ENCODE measurements at places on chromosomes 3 and 15. TPM values are rescaled to one million over a fixed set of nuclear protein-coding genes. Genes with fewer than 3 reads are reported as not detected.

Gene SPSB4
- 1.1 TPM for total RNA-seq

Gene CDHR4
- not detected for total RNA-seq

GRCh38 chr15:30062881-30063280 lies 19.9 kb upstream of the GOLGA8J start:
- DNase-seq: no peak

DNA sequence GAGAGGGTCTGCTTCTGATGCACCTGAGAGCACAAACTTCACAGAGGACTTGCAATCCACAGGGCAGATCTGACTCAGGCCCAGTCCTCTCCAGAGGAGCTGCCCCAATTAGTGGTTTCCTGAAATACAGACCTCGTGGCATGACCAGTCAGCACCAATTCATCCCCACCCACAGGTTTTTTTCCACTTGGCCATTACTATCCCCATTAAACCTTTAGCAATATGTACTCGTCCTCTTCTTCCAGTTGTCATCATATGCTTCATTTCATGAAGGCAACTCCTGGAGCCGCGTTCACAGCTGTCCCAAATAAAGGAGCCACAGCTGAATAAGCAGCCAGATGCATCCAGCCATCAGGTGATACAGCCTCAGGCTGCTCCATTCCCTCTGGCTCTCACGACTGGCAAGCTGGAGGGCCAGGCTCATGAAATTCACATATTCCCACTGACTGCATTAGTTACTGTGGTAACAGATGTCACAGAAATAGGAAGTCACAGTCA lies 163.1 kb downstream of the FMN1 start:
- no peak for DNase-seq

DNA sequence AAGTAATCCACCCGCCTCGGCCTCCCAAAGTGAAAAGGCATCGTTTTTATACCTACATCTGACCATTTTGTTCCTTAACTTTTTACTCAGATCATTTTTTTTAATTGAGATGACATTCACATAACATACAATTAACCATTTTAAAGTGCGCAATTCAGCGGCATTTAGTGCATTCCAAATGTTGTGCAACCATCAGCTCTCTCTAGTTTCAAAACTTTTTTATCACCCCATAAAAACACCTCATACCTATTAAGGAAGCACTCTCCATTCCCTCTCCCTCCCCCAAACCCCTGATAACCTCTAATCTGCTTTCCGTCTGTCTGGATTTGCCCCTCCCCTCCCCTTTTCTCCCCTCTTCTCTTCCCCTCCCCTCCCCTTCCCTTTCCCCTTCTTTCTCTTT lies 310.1 kb downstream of the UACA start:
- DNase-seq: no peak

Gene THBS1
- total RNA-seq: 4,139 TPM

DNA sequence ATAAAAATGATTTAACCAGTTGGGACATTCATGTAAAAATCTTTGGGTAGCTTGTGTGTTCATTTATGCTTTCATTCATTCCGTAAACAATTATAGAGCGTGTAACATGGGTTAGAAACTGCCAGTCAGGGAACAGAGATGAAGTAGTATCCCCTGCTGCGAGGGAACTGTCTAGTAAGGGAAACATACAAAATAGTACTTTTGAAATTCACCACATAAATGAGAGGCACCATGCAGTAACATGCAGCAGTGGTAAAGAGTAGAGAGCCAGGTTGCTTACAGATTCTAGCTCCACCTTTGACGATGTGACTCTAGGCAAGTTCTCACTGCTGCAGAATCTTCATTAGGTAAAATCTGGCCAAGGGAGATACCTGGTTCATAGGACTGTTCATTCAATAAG lies 938 bp downstream of the DZIP3 start:
- DNase-seq: no peak

Gene TM4SF18
- 12.3 TPM for total RNA-seq

GRCh38 chr15:37149146-37149545 lies 48.8 kb upstream of the MEIS2 start:
- DNase-seq: no peak

Gene VIPR1
- total RNA-seq: 2.4 TPM

DNA sequence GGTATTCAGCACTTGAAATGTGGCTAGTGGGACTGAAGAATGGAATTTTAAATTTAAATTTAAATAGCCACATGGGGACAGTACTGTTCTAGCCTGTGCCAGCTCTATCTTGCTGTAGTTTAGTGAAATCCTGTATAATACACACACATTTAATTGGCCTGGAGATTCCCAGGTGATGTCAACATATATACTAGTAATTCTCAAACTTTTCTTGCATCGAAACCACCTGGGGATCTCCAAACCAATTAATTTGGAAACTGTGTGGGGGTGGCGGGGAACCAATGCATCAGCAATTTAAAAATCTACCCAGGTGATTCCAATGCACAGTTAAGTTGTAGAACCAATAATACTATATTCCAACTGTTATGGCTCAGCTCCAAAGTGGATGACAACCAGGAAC lies 228.9 kb upstream of the MRPL3 start:
- DNase-seq: no peak

DNA sequence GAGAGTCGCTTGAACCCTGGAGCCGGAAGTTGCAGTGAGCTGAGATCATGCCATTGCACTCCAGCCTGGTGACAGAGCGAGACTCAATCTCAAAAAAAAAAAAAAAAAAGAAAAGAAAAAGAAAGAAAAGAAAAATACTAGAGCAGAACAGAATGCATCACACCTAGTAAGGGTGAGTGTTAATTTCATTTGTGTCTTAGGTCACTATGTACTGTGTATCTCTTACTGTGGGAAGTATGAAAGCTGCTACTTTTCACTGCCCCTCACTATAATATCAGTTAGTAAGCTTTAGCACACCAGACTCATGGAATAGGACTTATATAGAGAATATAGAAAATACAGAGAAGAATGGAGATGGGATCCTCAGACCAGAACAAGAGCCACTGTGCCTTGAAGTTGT lies 45.9 kb upstream of the RASA2 start:
- no peak for DNase-seq

Gene MOBP
- not detected for total RNA-seq

GRCh38 chr3:142888481-142889211 lies at the start of gene PCOLCE2:
Gene PCOLCE2 (minus strand): TSS chr3:142889083. CDS start chr3:142888896, 187 bp downstream.
- no peak for DNase-seq

GRCh38 chr3:131142580-131142979 lies 115.9 kb downstream of the NEK11 start:
- DNase-seq: no peak

DNA sequence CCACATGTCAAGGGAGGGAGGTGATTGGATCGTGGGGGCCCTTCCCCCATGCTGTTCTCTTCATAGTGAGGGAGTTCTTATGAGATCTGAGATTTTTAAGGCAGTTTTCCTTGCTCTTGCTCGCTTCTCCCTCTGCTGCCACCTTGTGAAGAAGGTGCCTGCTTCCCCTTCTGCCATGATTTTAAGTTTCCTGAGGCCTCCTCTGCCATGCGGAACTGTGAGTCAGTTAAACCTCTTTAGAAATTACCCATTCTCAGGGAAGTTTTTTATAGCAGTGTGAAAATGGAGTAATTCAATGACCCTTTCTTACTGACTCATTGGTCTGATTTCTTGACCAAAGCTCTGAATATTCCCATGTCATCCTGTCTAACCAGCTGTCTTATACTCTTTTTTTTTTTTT lies 484.4 kb upstream of the TPRG1 start:
- DNase-seq: no peak

DNA sequence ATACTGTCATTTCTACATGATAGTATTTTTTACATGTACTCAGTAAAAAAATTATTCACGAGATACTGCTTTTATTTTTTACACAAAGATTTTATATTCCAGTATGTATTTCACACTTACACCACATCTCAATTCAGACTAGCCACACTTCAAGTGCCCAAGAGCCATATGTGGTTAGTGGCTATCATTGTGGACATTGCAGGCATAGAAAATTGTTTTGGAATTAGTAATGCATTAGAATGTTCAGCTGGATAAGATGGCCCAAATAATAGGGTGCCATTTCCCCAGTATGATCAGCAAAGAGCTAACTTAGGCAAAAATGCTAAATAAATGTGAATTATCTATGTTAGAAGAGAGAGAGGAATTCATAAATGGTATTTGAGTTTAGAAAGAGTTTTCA lies 203.8 kb upstream of the MCTP2 start:
- no peak for DNase-seq

Gene PROS1
- total RNA-seq: 31.3 TPM

DNA sequence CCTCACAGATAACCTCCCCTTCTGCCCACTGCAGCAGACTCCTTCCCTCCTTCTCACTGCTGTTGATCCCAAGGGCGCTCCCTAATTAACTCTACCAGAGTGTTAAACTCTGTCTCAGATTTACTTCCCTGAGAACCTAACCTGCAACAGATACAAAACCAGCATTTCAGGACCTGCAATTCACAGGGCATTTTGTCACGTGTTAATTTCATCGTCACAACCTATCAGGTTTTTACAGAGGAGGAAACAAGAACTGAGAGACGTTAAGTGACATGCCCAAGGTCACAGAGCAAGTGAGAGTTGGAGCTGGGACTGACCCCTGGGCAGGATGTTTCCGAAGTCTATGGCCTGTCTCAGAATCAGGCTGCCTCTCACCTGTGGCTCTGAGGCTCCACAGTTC lies 223.9 kb downstream of the UACA start:
- no peak for DNase-seq

DNA sequence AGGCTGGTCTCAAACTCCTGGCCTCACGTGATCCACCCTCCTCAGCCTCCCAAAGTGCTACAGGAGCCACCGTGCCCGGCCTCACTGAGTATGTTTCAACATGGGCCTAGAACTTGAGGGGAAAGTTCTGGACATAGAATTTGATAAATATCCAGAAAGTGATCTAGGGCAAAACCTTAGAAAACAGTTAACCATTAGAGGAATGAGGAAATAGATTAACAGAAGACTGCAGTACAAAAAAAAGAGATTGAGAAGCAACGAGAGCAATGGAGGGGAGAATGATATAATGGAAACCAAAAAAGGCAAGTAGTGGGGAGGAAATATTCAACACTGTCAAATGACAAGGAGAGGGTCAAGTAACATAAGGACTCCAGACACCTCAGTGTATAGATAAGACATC lies 191.5 kb downstream of the PLCH1 start:
- DNase-seq: no peak

- DNase-seq: no peak
Observed at GRCh38 chr15:65309882-65310418, 5.5 kb downstream of the RNU5B-1 start.

GRCh38 chr3:190131329-190131728 lies 10.6 kb upstream of the P3H2 start:
- DNase-seq: no peak

GRCh38 chr15:44489464-44489863 lies 47.5 kb upstream of the EIF3J start:
- DNase-seq: no peak

DNA sequence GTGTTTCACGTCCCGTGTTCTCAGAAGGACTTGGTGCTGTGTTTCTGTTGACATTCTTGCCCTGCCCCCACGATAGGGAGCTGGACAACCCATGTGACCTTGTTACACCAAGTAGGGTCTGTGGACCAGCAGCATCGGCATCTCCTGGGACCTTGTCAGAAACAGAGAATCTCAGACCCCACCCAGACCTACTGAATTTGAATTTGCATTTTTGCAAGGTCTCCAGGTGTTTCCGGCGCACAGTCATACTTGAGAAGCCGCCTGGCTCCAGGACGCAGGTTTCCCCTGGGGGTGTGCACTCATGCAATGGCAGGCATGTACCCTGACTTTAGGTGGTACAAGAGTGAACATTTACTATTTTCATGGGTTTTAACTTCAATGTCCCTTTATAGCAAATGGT lies 117.9 kb downstream of the TLE3 start:
- no peak for DNase-seq

DNA sequence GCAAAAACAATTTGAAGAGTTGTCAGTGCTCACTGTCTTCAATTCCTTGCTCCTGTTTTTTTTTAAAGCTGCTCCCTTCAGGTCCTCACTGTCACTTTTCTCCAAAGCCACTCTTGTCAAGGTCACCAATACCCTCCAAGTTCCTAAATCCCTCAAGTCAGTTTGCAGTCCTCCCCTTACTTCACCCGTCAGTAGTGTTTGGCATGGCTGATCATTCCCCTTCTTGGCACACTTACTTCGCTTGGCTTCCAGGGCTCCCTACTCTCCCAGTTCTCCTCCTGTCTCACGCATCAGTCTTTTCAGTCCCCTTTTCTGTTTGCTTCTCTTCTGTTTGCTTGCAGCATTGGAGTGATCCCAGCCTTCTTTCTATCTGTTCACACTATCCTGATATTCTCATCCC lies 25.5 kb downstream of the PLCL2 start:
- no peak for DNase-seq

GRCh38 chr3:71806736-71807135 lies 21.8 kb upstream of the PROK2 start:
- no peak for DNase-seq

Data from mesenteric fat pad (tissue), 1 donor.